ENCODE measurements at places on chromosomes 1 and 21.

DNA sequence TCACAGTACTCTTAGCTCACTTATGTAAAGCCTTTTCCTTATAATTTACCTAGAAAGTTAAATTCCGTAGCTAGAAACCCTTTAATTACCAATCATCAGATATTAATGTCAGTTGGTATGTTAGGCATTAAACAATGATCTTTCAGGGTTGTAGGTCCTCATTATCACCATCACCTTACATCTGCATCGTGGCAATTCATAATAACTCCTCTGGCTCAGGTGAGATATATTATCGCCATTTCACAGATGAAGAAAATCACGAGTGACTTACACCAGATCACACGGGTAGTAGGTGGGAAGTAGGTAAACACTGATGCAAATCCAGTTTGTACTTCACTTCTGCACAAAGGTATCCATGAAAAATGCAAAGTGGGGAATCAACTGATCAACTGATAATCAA lies 639 bp downstream of the NUP133 start:
- no peak for DNase-seq

DNA sequence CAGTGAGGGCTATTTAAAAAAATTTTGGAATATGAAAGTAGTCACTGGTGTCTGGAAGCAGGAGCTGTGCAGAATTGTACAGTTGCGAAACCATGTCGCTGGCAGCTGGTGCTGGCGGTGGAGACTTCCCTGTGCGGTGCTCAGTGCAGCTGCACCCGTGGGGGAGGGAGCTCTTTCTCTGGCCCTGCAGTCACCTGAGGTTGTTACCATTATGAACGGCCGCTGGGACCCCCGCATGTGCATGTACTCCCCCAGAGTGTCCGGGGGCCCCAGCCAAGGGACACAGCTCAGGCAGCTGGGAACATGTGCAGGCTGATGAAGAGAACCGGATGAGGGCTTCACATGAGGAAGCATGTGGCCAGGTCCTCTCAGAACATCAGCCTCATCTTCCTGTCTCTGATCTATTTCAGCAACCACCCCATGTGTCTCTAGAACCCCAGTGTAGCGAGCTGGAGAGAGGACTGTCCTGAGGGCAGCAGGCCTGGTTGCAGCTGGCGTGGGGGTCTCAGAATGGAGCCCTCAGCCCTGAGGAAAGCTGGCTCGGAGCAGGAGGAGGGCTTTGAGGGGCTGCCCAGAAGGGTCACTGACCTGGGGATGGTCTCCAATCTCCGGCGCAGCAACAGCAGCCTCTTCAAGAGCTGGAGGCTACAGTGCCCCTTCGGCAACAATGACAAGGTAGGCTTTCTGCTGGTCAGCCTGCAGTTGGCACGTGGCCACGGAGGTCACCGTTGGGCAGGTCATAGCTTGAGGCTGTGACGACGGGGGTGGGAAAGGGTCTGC lies at the start of gene TRPM2:
Gene TRPM2 (plus strand): TSS at position 431 of the 780 bp plus-strand sequence. CDS start 80 bp downstream, at position 511.
- no peak for DNase-seq

GRCh38 chr1:174791863-174792262 lies 207.9 kb upstream of the CACYBP start:
- DNase-seq: no peak

- DNase-seq: no peak
Measured at GRCh38 chr21:34801519-34802132, 132.8 kb downstream of the CLIC6 start.

DNA sequence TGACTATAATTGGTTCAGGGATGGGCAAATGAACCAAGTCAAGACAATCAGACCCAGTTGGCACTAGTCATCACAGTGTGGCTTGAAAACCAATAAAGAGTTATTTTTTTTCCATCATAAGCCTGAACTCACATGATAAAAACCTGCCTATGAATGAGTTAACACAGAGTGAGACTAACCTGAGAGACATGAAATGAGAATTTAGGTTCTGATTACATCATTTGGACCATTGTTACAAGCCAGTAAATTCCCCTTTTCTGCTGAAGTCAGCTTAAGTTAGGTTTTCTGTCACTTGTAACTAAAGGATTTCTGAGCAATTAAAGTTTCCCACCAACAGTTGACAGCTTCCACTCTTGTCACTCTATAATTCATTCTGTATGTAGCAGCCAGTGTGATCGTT lies 9.6 kb upstream of the RSBN1 start:
- DNase-seq: no peak

- no peak for DNase-seq
Measured at GRCh38 chr1:201419256-201419655, 2.3 kb downstream of the TNNI1 start.

GRCh38 chr1:8537991-8538390 lies 220.1 kb downstream of the SLC45A1 start:
- no peak for DNase-seq

DNA sequence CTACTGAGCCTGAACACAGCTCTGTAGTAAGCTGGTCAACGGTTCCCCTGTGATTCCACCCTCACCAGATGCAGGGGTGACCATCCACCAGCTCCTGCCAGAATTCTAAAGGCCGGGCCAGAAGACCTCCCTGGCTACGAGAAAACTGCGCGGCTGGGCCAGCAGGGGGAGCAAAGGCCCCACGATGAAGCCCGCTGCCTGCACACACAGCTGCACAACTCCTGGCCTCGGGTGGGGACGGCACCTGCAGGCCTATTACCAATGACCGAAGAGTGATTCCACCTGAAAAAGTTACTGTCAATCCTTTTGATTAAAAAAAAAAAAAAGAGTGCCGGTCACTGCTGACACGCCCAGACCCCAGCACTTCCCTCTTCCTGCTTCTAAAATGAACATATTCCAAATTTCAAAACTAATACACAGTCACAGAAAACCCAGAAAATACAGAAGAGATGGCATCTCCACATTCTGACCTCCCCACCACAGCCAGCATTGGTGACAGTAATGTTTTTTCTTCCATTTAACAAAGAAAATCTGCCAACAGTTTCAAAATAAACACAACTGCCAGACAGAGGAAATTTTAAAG lies 49.8 kb upstream of the RIPK4 start:
- DNase-seq: no peak

Measured in DMS79 (cell line).